ENCODE measurements at places on chromosomes 11 and 22.

DNA sequence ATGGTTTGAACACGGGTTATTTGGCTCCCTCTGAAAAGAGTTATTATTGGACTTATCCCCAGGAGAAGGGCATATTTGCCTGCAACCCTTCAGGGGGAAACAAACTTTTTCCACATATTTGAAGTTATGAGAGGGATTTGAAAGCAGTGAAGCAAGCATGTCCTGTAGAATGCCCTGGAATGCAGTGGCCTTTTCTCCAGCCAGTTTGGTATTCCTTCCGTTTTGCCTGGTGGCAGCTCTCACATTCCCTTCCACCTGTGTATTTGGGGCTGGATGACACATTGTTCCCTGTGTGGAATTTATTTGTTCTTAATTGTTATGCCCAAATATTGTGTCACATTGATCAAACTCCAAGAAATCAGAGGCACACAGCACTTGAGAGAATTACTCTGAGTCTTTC is 59.0 kb downstream of the OSBP2 start:
- DNase-seq, result no peak

DNA sequence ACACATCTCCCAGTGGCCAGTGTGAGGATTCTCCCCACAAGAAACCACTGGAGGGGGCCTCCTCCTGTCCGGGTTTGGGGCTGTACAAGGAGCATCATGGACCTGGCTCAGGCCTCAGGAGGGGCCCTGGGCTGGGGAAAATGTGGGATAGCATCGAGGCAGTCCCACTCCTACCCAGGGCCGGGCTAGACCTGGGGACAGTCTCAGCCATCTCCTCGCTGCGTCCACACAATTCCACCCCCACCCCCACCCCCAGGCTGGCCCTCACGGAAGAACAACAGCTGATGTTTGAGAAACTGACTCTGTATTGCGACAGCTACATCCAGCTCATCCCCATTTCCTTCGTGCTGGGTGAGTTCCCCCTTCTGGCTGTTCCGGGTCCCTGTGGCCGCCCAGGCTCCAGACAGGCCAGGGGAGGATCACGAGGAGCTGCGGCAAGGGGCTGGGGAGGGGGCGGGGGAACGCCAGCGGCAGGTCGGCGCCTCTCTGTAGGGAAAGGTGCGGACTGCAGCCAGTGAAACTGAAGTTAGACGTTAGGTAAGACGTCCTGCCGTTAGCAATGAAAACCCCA is 4.8 kb downstream of the BEST1 start:
- DNase-seq, result peak; percentile 95

DNA sequence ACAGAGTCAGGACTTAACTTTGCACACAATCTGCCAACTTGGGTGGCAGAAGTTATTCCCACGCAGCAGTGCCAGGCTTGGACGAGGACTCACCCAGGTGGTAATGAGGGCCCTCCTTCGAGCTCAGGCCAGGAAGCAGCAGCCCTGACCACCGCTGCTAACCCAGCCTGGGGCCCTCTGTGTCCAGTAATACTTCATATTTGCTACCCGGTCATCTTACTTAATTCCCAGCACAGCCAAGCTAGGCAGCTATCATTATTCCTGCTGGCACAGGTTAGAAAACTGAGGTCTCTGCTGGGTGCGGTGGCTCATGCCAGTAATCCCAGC is 15.4 kb upstream of the LRP5 start:
- no peak for DNase-seq

DNA sequence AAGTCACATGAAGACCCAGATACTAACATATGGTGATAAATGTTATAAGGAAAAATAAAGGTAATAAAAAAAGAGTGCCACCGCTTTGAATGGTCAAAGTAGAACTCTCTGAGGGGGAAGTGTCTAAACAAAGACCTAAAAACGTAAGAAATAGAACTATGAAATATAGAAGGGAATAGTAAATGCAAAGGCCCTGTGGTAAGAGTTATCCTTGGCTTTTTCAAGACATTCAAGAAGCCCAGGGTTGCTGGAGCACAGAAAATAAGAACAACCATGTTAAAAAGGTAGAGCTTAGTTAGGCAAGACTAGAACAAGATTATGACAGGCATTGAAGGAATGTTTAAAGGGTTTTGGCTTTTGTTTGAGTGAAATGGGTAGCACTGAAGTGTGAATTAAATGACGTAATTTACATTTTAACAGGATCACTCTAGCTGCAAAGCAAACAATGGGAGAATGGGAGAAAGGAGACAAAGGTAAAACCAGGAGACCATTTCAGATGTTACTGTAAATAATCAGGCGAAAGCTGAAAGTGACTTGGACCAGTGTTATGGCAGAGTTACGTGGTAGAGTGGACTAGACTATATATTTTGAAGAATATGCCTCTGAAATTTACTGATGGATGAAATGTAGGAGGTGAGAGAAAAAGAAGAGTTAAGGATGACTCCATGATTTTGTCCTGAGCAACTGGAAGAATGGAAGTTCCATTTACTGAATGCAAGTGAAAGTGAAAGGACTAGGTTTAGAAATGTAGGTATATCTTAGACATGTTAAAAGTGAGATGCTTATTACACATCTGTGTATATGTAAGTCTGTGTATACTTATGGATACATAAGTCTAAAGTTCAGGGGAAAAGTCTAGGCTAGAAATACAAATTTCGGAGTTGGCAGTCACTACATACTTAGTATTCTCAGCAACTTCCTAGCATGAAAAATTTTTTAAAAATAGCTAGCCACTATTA is 28.5 kb downstream of the BTBD10 start:
- peak; percentile 23 for DNase-seq

- DNase-seq, result peak; percentile 66
Observed at GRCh38 chr11:73312851-73313327, 4.8 kb downstream of the ARHGEF17 start.

DNA sequence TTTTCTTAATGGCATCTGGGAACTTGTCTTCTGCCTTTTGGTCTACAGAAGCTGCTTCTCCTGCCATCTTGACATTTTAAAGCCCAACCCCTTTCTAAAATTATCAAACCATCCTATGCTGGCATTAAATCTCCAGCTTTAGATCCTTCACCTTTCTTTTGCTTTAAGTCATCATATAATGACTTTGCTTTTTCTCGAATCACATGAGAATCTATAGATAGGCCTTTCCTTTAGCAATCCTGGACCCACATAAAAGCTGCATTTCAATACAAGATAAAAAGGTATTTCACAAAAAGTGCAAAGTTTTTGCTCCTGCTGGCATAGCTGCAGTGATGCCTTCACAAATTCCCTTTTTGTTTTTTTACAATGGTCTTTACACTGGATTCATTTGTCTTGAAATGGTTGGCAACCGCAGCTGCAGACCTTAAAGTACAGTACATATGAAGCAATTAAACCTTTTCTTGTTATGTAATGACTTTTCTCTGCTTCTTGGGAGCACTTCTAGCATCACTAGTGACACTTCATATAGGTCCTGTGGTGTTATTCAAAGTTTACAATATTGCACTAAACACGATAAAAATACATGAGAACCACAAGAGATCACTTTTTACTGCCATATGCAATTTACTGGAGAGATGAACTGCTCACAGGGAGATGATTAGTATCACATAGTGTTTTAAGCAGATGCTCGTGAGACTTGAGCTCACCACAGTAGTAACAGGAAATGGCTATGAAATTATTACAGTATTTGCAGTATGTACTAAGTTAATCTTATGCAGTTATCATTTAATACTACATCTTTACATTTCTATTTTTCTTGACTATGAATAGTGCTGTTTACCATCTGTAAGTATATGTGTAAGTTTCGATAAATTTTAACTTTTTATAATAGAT is 41.6 kb downstream of the ACER3 start:
- DNase-seq, result no peak

- DNase-seq, result no peak
Observed at GRCh38 chr11:12679471-12679870, 5.2 kb downstream of the TEAD1 start.

DNA sequence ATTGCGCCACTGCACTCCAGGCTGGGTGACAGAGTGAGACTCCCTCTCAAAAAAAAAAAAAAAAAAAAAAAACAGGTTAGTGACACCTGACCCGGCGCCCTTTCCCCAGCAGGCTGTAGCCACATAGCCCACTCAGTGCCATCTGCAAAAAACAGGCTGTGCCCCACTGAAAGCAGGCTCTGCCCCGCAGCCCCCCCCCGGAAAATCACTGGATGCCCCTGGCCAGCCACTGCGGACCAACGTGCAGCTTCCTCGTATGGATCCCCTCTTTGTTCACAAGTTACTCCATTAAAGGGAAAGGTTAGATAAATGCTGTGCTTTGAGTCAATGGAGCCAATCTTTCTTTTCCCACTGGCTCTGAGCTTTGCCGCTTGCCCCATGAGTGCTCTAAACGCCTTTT is 660.3 kb downstream of the TBC1D22A start:
- DNase-seq, result no peak

GRCh38 chr11:85165819-85166218 is 461.3 kb downstream of the DLG2 start:
- DNase-seq, result no peak

DNA sequence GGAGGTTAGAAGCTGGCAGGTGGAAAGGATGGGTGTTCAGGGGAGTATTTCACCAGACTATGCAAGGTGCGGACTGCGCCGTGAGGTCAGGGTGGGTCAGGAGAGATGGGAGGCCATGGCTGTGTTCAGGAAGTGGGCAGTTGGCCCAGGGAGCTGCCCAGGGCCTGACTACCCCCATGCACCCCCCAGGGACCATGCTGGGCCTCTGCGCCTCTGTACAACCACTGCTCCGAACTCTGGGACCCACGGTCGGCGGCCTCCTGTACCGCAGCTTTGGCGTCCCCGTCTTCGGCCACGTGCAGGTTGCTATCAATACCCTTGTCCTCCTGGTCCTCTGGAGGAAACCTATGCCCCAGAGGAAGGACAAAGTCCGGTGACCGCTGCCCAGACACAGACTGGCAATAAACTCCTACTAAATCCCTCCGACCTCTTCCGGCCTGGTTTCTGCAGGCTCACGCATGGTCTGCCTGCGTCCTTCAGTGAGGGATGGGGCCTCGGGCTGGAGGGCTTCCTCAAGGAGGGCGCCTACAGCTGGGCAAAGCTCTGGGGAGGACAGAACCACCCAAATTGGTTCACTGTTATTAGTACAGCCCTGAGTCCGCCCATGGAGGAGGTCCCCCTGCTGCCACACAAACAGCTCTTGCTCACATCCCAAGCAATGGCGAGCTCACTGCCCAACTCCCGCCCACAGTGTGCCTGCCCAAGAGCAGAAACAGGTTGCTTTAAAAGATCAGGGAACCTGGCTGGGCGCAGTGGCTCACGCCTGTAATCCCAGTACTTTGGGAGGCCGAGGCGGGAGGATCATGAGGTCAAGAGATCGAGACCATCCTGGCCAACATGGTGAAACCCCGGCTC is 4.2 kb downstream of the PHLDA2 start:
- no peak for DNase-seq

DNA sequence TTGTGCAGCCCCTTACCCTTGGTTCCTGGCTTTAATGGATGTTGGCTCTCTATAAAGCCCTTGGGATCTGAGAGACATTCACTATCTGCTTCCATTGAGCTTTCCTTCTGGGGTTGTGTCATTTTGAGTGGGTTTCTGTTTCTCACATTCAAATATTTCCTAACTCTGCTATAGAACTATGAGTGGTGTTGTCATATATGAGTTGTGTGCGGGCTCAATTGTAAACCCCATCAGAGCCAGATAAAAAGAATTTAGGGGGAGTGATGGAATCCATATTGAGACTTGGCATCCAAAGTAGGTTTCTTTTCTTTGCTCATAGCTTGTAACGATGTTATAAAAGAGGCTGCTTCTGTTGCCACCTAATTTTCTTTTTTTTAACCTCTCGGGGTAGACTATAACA is 41.8 kb upstream of the SPON1 start:
- no peak for DNase-seq

DNA sequence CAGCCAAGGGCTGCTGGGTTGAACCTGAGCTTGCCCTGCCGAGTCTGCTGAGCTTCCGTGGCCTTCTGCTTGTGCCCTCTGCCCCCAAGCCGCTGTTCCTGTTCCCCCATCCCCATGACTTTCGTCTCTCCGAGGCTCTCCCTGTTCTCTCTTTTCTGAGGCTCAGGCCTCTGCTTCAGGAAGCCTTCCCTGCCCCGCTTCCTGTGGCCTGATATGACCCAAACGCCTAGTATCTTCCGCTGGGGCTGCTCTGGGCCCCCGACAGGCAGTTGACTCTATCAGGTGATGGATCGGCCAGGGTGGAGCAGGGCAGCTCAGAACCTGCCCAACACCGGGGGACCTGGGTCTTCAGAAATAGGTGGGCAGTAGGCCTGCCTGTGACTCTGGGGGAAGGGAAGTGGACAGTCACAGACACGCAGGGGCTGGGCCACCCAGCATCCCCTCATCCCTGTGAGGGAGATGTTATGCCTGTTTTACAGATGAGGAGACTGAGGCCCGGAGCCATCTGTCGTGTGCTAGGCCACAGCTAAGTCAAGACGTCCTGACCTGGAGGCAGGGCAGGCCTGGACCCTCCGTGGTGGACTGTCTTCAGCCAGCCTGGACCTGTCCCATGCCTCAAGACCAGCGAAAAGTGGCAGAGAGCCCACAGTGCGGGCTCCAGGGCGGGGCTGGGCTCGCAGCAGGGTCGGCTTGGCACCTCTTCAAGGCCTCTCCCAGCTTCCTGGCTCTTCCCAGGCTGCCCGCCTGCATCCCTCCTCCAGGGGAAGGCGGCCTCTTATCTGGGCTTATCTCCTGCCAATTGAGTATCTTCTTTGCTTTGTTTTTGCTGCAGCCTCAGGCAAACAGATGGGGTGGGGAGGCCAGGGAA is 16.2 kb downstream of the BAD start:
- DNase-seq, result peak; percentile 88

GRCh38 chr11:66910669-66911068 is 47.5 kb downstream of the PC start:
- DNase-seq, result no peak

DNA sequence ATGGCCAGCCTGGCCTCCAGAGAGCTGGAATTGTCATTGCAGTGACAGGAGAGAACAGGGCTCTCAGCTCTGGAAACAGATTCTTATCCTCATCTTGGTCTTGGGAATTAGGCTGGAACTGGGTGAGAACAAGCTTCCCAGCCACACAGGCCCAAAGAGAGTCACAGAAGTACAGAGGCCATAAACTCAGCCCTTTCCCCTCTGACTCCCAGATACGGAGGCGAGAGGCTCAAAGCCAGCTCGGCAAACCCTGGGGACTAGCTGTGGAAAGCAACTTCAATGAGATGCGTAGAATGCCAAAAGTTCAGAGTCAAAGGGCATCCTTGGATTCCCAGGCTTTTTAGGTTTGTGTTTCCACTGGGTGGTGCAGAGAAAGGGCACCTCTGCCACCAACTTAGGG is 14.3 kb upstream of the ABCC8 start:
- no peak for DNase-seq

GRCh38 chr11:131686836-131687235 is 316.4 kb downstream of the NTM start:
- DNase-seq, result no peak

DNA sequence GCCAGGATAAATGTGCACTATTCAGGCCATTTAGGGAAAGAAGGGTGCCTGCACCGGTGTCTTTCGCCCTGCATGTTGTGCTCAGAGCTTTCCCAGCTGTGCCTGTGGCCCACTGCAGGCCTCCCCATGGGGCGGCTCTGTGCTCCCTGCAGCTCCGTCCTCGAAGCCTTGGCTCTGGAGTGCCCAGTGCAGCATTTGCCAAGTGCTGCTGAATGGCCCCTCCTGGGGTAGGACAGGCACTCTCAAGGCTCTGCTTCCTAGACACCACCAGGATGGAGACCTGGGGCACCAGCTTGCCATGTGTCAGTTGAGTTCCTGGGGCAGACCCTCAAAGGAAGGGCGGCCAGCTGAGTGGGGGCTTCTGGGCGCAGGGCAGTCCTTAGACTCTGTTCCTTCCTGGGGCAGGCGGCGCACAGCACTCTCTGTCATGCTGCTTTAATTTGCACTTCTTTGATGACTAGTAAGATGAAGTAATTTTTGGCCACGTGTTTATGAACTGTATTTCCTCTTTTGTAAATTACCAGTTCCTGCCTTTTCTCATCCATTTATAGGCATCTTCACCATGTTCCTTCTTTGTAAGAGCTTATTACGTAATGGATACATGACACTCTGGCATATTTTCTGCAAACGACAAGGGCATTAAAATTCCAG is 32.1 kb upstream of the GNB1L start:
- DNase-seq, result peak; percentile 87

All from fibroblast of villous mesenchyme (primary cell).